ENCODE measurements at places on chromosomes 16 and 17.

- DNase-seq, result no peak
Measured at GRCh38 chr16:56649820-56650219, 1.9 kb upstream of the MT1B start.

GRCh38 chr17:6254036-6254435, 180.9 kb downstream of the AIPL1 start:
- DNase-seq, result no peak

DNA sequence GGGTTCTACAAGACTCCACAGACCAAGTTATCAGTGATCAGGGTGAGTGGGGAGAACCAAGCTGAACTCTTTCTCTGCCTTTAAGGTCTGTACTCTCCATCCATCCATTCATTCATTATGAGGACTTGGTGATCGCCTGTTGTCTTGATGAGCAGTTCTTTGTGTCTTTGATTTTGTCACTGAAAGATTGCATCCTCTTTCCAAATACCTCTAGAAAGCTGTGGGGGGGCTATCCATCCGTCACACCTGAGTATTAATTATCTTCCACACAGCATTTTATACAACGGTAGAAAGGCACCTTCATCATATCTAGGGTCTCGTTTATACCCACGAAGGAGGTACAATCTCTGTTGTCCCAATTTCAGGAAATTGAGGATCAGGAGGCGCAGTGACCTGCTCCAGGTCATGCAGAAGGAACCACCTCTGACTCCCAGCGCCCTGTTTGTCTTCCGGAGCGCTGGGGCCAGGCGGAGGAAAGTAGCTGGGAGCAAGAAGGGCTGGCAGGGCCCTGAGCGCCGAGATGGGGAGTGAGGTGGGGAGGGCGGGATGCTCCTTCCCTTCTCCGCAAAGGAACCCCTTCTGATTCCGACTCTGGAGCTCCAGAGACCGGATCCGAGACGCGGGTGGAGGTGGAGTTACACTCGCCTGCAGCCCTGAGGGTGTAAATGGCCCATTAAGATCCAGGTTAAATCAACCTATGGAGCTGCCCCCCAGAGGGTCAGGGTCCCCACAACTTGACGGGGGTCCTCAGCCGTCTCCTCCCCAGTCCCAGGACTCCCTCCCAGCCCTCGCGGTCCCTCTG, 605 bp upstream of the ABAT start:
- no peak for DNase-seq

DNA sequence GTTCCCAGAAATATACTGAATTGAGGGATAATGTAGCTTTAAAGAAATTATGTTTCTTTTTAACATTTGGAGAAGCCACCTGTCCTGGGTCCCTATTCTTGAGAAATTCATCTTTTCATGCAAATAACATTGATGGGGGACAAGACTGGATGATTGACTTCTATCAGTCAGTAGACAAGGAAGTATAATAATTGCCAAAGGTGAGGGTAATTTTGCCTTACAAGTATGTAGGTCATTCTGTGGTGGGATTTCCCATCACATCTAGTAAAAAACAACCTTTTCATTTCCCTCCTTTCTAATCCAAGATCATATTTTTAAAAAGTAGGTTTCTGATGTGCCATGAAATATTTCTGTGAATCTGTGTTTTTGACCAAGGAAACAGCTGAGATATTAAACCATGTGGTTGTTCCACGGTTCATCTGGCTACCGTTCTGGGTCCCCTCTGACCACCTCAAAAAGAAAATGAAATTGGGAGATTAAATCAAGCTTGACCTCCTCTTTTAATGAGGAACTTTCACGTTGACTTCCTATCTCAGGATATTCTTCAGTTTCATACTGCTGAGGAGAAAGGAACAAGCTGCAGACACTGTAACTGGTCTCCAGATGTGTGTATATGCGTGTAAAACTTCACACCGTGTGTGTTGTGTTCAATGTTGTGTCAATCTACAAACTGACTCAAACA, 138.6 kb downstream of the MAP2K6 start:
- no peak for DNase-seq

DNA sequence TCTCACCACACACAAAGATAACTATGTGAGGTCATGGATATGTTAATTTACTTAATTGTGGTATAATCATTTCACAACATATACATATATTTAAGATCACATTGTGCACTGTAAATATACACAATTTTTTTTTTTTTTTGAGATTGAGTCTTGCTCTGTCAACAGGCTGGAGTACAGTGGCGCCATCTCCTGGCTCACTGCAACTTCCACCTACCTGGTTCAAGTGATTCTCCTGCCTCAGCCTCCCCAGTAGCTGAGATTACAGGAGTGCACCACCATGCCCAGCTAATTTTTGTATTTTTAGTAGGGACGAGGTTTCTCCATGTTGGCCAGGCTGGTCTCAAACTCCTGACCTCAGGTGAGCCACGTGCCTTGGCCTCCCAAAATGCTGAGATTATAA, 11.5 kb upstream of the PRSS54 start:
- no peak for DNase-seq

- DNase-seq, result no peak
Measured at GRCh38 chr17:12599186-12599920, 66.3 kb upstream of the MYOCD start.

DNA sequence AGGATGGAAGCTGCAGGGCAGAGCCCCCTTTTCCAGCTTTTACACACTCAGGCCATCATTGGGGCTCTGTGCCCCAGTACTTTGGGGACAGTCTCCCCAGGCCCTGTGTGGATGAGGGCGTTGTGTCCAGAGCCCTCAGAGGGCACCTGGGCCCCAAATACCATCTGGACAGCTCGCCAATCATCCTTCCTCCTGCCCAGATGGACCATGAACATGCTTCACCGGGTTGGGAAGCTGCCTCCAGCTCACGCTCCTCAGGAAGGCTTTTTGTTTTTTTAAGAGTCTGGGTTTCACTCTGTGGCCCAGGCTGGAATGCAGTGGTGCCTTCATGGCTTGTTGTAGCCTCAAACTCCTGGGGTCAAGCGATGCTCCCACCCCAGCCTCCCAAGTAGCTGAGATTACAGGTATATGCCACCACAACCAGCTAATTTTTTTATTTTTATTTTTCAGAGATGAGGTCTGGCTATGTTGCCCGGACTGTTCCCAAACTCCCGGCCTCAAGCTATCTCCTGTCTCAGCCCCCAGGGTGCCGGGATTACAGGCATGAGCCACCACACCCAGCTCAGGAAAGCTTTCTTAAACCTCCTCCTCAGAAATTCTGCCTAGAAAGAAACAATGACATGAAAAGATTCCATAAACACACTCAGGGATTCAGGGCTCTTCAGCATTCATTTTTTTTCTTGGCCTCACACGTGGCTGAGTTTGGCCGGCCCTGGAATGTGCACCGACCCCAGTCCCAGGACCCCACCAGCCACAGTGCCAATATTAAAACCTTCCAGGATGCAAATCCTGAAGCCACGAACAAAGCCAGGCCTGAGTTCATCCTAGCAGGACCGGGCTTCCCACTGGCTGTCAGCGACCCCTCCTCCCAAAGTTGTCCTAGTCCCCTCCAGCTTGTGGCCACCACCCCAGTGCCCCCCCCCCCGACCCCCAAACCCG, 27.4 kb upstream of the ZNF423 start:
- DNase-seq, result no peak

DNA sequence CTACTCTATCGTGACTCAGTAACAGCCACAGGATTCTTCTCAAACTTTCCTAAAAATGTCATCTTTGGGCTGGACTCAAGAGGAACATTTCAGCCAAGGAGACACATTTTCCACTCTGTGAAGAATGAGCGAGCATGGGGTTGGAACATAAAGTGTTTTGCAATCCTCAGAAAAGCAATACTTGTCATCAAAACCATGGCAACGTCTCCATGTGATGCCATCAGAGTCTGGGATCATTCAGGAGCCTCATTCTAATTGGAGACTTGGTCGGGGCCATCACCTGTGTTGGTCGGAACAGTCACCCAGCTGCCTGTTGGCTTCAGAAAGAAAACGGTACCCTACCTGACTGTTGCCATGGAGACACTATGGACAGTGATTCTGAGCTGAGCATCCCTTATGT, 25.5 kb downstream of the MYOCD start:
- DNase-seq, result no peak

DNA sequence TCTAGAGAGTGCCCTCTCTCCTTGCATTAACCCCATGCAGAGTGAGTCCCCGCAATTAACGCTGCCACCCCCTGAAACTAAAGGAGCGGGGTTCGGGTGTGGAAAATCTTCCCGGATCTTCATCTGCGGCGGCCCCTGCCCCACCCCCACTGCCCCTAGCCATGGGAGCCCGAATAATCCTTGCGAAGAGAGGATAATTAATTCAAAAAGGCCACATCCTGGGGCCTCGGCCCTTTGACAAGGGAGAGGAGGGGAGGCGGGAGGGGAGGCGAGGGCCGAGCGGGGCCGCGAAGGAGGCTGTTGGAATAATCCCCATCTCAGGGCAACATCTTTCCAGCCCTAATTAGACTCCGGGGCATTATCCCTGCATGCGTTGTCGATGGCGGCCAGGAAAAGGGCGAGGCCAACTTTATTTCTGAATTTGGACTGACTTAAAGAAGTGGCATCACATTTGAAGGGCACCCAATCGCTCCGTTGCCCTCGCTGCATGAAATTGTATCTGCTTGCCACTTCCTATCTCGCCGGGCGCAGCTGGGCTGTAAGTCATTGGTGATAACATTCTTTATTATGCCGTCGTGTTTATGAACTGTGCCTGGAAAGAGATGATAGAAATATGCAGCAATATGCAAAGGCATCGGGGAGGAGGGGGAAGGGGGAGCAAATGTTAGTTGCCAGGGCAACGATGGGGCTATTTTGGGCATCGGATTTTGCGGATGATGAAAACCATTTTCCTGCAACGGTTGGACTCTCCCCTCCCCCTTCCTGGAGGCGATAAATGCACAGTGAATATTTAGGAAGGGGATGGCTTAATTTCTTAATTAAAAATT, 387.1 kb upstream of the TNRC6C start:
- DNase-seq, result peak; percentile 13

DNA sequence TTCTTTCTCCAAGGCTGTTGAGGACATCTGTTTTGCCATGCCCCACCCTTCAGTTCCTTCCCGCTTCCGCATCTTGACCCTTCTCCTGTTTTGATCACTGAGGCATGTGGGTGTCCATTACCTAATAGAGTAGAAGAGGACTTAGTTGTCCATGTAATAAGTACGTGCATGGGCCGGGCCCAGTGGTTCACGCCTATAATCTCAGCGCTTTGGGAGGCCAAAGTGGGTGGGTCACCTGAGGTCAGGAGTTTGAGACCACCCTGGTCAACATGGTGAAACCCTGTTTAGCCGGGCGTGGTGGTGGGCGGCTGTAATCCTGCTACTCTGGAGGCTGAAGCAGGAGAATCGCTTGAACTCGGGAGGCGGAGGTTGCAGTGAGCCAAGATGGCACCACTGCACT, 637.8 kb upstream of the EEF2KMT start:
- no peak for DNase-seq

- no peak for DNase-seq
Measured at GRCh38 chr17:46866747-46867146, 15.4 kb downstream of the WNT9B start.

DNA sequence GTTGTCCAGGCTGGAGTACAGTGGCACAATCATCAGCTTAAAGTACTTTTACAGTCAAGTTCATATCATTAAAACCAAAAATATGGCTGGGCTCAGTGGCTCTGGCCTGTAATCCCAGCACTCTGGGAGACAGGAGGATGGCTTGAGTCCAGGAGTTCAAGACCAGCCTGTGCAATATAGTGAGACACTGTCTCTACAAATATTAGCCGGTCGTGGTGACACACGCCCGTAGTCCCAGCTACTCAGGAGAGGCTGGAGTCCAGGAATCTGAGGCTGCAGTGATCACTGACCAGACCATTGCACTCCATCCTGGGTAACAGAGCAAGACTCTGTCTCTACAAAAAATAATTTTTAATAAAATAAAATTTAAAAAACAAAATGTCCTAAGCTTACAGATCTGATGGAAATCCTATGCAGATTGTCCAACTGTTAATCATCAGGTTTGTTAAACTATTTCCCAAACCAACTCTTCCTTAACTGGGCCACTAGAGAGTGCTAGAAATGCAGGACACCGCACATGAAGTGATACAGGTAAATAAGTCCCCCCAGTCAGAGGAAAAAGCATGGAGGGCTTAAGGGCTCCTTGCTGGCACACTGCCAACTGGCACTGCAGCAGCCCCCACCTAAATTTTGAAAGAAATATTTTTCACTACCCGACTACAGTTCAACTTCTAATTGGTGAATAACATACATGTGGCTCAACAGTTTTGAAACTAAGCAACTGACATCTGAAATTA, 2.8 kb downstream of the USP22 start:
- no peak for DNase-seq

DNA sequence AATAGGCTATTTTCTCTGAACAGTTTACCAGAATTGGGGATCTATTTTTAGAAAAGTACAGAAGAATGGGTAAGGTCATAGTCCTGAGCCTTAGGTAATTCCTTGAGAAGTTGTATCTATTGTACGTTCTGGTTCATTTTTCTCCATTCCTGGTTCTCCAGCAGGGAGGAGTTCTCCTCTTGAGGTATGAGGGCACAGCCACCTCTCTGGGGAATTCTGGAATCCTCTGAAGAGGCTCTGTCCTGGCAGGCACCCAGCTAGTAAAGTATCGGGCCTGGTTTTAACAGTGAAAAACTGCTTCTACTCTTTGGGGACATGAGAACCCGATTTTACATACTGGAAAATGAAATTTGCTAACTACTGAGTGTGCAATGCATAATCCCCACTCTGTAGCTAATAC, 19.6 kb upstream of the PMFBP1 start:
- no peak for DNase-seq

DNA sequence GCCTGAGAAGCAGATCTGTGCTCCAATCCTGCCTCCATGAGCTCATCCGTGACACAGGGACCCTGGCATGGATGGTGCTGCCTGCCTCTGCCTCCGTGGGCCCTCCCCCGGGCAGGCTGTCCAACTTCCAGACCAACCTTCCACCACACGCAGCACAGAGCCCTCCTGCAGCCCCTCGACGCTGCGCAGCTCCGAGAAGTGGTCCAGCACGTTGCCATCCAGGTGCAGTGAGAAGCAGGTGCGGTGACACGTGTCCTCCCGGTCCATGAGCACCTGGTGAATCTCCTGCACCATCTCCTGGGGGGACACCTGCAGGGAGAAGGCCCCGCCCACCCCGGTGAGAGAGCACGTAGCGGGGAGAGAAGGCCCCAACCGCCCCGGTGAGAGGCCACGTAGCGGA, 8.4 kb downstream of the CLUH start:
- DNase-seq, result no peak

GRCh38 chr17:13484020-13484419, 117.7 kb downstream of the HS3ST3A1 start:
- no peak for DNase-seq

DNA sequence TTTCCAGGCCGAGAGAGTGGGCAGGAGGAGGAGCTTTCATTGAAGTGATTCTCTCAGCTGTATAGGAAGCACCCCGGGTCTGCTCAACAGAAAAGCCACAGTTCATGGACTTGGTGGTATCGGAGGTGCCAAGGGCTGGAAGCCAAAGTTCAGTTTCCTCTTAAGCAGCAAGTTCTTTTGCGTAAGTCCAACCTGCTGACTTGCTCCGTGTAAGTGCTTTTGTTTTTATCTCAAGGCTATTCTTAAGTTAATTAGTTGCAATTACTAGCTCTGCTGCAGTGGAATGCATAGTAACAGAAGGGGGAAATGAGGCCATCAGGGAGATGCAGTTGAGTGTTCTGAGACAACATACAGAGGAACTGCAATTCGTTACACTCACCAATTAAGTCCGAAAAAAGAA, 44.6 kb downstream of the SMIM36 start:
- DNase-seq, result no peak
